ENCODE measurements at places on chromosomes 6 and 20.
A peak's percentile ranks its signal among the peaks of the same experiment; 100 is the strongest.

GRCh38 chr6:169881976-169882375, 130.6 kb downstream of the ERMARD start:
- no peak for DNase-seq

- no peak for DNase-seq
These were observed 65.7 kb downstream of the RTN4IP1 start for GRCh38 chr6:106563614-106564013.

DNA sequence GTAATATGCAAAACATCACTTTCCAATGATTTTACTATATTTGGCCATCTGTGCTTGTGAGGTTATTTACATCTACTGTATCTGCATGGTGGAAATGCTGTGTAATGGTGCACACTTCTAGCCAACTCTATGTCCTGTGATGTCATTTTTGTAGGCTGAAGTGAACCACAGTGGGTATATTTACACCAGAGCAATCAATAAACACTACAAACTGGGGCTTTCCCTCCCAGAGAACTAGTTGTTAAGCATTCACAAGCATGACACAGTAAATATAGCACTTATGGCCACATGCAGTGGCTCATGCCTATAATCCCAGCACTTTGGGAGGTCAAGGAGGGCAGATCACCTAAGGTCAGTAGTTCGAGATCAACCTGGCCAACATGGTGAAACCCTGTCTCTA, 4.9 kb downstream of the SLC22A2 start:
- no peak for DNase-seq

GRCh38 chr6:128694303-128695009, 174.1 kb upstream of the PTPRK start:
- no peak for DNase-seq

DNA sequence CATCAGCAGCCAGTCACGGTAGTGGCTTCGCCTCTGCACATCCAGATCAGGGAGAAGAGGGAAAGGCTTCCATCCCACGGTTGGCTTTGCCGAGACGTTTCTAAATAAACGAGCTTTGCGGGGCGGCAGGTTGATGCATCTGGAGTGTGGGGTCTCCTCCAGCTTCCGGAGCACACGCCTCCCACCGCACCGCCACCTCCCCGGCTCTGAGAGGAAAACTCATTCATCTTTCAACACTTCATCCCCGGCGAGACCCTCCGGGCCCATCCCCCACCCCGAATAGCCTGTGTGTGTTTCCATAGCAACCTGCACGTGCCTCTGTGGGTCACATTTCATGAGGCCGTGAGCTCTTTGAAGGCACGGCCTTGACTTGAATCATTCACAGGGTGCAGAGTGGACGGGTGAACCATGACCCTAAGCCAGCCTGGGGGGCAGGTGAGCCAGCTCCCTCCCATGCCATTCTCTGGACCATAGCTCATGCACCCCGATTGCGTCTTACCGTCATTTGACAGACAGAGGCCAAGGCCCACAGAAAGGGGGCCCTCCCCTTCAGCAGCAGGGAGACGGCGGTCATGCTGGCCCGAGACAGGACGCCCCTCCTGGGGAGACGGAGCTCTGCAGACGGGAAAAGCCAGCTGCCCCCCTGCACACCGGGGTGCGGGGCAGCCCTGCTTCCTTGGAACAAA, 16.2 kb upstream of the CHRNA4 start:
- no peak for DNase-seq

GRCh38 chr6:11324453-11325015, 92.1 kb upstream of the NEDD9 start:
- DNase-seq: peak; percentile 54

DNA sequence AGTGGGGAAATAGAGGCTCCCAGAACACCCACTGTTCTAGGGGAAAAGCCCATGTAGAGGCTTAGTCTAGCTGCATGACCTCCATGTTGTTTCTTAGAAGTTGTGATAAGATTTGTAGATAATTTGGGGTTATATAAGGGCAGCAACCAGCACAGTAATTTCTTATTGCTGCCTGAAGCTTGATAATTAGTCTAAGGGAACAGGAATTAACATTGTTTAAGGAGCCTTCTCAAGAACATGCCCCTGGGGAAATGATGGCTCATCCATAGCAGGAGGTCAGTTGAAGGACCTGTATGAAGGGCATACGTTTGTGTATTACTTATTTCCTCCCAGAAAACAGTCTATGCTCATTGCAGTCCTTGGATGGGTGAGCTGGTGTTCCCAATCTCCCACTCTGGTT, 170.7 kb upstream of the SCGN start:
- DNase-seq: no peak
